ENCODE measurements at places on chromosomes 7 and 10. TPM values are rescaled to one million over a fixed set of nuclear protein-coding genes. Genes with fewer than 3 reads are reported as not detected.

WNT8B gene
- not detected for total RNA-seq

CPA2 gene
- total RNA-seq, result not detected

FAM20C gene
- total RNA-seq, result not detected

PILRA gene
- 13.2 TPM for total RNA-seq

AKAP9 gene
- 81.2 TPM for total RNA-seq

CALHM2 gene
- 26.1 TPM for total RNA-seq

HOXA4 gene
- total RNA-seq, result not detected

OR2A1 gene
- total RNA-seq, result not detected

DNA sequence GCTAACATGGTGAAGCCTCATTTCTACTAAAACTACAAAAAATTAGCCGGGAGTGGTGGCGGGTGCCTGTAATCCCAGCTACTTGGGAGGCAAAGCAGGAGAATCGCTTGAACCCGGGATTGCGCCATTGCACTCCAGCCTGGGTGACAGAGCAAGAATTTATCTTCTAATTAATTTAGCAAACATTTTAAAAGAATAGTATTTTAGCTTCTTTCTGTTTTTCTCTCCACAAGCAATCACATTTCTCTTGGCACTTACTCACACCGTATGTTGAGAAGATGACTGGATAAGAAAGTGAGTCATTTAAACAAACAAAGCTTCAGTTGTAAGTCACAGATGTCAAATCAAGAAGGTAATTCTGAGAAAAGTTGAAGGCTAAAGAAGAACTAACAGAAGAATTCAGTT is 264.0 kb downstream of the ARL4A start:
- no peak for DNase-seq

GRCh38 chr7:93515144-93515543 is 59.4 kb downstream of the CALCR start:
- DNase-seq, result no peak

DNA sequence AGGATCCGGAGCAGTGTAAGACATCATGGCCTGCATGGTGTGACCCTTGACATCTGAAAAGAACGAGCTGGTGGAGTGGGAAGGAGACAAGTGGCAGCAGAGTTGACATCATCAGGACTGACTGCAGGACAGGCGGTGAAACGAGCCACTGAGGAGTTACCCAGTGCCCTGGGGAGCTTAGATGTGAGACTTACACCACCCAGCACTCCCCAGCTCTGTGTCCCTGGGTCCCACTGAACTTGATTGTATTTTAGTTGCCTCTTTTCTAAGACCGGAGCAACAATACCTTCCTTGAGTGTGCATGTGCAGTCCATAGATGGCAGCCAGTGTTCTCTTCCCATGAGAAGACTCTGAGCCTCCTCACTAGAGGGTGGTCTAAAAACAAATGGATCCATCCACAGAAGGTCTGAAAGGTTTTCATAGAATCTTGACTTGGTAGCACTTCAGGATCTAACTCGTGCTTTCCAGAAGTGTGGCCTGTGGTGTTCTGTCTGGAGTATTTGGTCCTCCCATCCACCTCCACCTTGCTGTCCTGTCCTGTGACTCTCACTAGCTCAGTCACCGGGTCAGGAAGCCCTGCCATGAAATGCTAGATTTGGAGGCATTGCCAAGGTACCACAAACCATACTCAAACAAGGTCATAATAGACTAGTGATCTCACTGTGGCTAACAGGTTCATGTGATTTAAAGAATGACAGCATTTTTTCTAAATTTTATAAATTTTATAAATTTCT is 59.0 kb downstream of the IKZF1 start:
- peak; percentile 57 for DNase-seq

DNA sequence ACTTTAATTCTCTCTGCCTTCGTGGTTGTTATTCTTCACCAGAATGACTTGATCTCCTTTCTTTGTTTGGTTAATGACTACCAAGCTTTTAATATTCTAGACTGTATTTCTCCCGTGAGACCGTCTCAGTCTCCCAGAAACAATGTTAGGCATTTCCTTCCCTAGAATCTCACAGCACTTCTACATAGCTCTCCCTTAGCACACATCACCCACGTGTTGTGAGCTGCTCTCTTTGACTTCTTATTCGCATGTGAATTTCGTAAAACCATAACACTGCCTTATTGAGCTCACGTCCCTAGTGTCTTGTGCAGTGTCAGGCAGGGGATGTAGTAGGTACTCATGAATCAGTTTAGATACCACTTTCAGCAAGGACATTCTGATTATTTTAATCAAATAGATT is 57.5 kb upstream of the MGAM2 start:
- DNase-seq, result no peak

DNA sequence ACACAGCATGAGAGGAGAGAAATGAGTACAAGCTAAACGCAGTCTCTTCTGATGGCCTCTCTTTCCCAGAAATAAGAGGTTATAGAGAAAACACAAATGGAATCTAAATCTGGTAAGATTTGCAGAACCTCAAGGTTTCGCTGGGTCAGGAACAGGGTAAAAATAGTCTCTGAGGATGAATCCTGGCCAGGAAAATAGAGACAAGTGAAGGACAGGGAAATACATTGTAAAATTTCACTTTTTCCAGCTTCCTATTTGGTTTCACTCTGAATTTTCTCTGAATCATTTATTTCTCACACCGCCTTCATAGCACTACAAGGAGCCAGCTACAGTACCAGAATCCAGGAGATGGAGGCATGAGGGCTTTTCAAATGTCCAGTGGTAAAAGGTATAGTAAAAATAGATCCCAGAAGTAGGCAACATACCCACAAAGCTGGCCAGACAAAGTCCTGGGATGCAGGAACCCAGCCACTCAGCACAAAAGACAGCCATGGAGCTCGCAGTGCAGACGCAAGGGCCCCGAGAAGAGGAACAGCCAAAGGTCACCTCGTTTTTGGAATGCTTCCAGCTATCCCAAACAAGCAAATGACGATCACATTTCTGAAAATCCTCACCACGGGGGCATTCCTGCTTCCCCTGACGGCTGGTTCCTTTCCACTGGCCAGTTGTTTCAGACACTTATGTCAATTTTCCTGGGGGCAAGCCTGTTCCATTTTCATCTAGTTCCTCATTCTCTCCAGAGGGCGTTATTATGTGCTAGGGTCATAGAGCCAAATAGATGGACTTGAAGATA is 21.5 kb upstream of the IKZF1 start:
- no peak for DNase-seq

GRCh38 chr10:7952266-7952665 is 102.2 kb upstream of the GATA3 start:
- no peak for DNase-seq

- no peak for DNase-seq
Measured at GRCh38 chr7:77738871-77739270, 42.6 kb downstream of the RSBN1L start.

DNA sequence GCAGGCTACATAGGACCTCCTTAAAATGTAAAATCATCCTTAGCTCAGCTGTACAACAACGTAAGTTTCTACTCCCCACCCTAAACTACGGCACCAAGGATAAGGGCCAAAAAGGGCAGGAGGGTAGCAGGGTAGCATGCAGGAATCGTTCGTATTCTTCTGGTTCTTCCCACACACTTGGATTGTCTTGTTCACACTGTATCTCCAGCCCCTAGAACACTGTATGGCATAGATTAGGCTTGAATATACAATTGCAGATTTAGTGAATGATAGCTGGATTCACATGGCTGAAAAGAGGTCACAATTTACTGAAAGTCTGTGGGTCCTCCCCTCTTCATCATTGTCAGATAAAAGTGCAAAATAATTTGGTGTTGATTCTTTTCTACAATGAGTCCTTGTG is 28.2 kb upstream of the PRKAR2B start:
- no peak for DNase-seq

DNA sequence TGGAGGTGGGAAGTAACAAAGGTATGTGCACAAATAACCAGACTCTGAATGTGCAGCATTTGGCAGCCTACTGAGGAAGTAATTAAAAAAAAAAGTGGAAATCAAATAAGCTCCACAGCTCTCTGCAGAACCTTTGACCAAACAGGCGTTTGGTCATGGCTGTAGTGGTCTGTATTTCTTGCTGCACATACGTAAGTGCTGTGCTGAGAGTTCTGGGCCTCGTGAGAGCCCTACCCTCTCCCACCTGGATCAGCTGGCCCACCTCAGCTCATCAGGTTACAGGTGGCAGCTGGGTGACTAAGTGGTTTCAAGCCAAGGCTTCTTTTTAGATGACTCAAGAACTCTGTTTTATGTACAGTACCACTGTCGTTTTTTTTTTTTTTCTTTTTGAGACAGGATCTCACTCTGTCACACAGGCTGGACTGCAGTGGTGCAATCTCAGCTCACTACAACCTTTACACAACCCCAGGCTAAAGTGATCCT is 178.2 kb upstream of the KLF6 start:
- no peak for DNase-seq

DNA sequence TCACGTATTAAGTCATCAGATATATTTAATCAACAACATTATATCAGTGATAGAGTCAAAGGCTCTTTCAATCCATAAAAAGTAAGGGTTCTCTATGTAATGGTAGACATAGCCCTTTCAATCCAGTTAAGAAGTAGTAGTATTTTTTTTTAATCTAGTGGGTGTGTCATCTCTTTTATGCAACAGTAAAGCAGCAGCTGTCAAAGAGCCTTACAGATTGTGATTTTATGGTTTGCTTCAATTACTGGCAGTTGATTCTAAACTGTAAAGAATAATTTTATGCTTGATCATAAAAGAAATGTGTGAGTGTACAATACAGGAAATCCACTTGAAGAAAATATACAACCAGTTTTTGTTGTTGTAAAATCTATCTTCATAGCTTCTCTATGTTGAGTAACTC is 902.6 kb upstream of the MBL2 start:
- no peak for DNase-seq

- DNase-seq, result no peak
Measured at GRCh38 chr7:48337012-48337621, 165.9 kb downstream of the ABCA13 start.

DNA sequence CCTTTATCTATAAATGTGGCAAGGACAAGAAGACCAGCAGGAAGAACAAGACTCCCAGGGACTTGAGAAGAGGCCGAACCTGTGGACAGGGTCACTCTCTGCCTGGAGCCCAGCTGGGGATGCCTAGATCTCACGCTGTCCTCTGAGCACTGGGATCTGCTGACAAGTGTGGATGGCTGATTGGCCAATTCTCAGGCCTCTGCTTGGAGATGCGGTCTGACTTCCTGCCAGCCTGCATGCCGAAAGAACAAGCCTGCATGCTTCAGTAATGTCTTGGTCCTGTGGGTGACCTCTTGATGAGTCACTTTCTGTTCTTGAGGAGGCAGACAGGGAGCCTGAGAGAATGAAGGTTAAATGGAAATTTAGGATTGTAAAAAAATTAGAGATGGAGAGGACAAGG is 84.7 kb downstream of the TMEM178B start:
- no peak for DNase-seq

- DNase-seq, result no peak
Measured at GRCh38 chr10:32189400-32190084, 133.3 kb upstream of the KIF5B start.

DNA sequence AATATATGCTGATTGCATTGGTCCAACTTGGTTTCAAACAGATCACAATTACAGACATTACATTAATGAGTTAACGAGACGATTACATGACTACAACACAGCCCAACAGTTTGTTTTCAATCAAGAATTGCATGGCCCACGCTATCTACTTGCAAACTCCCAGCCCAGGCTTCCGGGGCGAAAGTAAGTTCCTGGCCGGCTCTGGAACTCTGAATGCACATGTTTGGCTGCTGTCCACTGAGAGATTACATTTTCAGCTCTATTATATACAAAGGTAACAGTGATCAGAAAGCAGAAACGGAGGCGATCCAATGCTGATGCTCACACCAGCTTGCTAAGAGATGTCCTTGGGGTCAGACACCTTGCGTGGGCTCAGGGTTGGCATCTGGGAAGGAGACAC is 206.3 kb downstream of the FANK1 start:
- DNase-seq, result no peak

DNA sequence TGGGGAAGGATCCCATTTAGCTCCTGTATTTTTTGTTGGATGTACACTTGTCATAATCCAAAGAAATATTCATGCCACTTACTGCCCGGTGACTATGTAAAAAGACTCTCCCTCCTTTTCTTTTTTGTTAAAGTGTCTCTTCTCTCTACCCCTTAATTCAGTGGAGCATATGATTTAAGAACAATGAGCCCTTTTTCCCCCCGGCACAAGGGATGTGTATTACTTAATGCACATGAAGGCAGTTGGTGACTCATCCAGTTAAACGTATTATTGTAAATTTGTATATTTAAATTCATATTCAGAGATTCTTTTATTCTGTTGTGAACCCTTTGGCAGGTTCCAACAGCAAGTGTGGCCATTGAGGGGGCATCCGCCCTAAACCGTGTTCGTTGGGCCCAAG is 241.9 kb downstream of the SLC25A13 start:
- no peak for DNase-seq

- peak; percentile 34 for DNase-seq
Measured at GRCh38 chr7:1961701-1962276, 271.0 kb downstream of the MAD1L1 start.

- no peak for DNase-seq
Measured at GRCh38 chr7:157495177-157495553, 158.4 kb downstream of the DNAJB6 start.

GRCh38 chr7:42159130-42159529 is 77.9 kb downstream of the GLI3 start:
- no peak for DNase-seq

DNA sequence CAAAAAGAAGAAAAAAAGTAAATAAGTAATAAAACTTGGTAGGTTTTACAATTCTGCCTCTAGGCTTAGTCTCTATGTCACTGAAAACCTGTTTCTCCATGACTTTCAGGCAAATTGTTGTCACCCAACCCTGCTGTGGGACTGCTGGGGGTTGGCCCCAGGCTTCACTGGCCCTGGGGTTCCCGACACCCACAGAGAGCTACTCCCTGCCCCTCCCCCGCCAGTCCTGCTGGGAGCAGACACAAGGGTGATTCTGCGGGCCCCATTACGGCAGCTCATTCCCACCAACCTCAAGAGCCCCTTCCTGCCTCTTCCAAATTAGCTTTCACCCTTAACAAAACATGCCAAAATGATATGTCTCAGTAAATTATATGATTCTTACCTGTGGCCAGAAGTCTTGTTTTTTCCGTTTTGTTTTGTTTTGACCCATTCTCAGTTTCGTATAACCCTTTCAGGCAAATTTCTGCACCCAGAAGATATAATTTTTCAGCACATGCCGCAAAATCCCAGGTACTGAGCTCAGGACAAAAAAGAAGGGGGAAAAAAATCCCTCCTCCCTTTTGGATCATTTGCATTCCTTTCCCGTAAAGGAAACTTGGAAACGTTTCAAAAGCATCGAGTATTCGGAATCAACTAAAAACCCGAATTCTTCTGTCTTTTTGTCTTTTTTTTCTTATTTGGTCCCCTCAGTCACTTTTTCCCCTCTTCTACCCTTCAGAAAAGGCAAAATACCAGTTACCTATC is 27.8 kb downstream of the CHST15 start:
- DNase-seq, result no peak
